Stimulated activated naive CD4-positive, alpha-beta T cell (primary cell): ENCODE measurements at places on chromosomes 11 and 22.

GRCh38 chr22:28375761-28376534 lies 303.7 kb downstream of the TTC28 start:
- DNase-seq, result no peak

DNA sequence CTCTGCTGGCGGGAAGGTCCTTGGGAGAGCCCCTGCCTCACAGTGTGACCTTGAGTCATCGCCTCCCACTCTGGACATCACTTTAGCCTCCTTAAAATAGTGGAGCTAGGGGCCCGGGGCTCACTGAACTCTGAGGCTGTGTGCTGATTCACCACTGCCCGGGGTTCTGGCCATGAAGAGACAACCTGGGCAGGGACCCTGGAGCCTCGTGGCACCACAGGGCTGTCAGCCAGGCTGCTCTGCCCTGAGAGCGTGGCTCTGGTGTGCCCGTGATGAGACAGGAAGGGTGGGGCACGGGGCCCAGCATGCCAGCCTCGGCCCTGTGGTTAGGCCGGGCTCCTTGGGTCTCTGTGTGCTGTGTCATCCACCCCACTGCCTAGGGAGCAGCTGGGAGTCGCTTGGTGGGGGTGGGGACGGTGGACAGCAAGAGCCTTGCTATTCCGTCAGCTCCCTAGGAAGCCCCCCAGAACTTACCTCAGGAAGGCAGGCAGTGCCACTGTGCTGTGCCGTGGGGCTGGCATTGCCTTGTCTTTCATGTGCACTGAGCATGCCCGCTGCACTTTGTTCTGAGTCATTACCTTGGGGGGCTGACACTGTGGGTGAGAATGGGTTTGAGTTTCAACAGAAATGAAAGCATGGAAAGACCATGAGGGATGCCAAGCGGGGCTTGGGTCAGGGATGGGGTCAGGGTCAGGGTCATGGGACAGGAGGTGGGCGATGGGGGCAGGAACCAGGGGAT lies 31.7 kb downstream of the TPCN2 start:
- no peak for DNase-seq

DNA sequence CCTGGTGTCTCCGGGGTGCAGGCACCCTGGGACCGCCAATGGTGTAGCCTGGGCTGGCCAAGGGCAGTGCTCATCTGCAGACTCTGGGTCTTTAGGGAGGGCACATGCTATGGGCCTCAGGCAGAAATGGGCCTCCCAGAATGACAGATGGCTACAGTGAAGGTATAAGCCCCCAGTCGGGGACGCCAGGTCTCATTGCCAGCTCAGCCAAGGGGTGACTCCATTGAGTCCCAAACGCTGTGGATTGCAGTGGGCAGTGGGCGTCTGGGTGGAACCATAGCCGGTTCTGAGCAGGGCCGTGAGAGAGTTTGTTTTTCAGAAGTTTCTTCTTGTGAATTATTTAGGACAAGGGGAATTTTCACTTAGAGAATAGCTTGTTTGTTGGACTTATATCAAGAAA lies 516.9 kb downstream of the TBC1D22A start:
- DNase-seq, result no peak

DNA sequence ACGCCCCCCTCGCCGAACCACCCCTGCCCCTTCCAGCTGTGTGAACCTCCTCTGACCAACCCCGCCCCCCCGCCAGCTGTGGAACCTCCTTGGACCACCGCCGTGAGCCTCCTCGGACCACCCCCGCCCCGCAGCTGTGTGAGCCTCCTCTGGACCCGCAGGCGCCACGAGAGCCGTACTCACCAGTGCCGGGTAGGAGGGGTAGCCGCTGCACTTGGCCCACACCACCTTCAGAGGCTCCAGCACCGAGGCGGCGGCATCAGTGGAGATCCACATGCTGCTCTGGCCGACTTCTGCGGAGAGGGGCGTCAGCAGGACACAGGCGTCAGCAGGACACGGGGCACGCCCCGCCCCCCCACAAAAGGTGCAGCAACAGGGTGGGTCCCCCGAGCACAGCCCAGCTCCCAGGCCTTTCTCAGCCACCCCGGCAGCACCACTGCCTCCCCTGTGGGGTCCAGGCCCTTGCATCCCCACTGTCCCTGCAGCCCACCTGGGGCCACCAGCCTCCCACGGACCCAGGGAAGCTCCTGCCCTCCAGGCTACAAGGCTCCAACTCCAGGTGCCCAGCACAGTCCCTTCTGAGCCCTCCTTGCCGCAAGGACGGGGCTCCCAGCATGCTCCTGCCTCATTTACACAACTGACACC lies 51.7 kb downstream of the BRD1 start:
- DNase-seq, result no peak

GRCh38 chr22:46894851-46895640 lies 132.6 kb downstream of the TBC1D22A start:
- no peak for DNase-seq

DNA sequence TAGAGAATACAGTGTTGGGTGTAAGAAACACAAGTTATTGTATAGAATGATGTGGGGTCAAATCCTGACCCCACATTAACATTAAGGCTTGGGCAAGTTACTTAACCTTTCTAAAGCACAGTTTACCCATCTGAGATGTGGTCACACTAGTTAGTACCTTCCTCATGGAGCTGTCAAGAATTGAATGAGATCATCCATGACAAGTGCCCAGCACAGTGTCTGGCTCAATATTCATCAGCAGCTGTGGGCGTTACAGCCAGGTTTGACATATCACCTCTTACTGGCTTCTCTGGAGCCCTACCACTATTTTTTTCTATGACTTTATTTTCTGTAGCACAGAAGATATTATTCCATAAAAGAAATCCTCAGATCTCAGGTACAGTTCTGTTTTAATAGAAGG lies 57.2 kb downstream of the SC5D start:
- no peak for DNase-seq

- no peak for DNase-seq
Observed at GRCh38 chr11:86388198-86388597, 13.5 kb downstream of the CCDC81 start.

DNA sequence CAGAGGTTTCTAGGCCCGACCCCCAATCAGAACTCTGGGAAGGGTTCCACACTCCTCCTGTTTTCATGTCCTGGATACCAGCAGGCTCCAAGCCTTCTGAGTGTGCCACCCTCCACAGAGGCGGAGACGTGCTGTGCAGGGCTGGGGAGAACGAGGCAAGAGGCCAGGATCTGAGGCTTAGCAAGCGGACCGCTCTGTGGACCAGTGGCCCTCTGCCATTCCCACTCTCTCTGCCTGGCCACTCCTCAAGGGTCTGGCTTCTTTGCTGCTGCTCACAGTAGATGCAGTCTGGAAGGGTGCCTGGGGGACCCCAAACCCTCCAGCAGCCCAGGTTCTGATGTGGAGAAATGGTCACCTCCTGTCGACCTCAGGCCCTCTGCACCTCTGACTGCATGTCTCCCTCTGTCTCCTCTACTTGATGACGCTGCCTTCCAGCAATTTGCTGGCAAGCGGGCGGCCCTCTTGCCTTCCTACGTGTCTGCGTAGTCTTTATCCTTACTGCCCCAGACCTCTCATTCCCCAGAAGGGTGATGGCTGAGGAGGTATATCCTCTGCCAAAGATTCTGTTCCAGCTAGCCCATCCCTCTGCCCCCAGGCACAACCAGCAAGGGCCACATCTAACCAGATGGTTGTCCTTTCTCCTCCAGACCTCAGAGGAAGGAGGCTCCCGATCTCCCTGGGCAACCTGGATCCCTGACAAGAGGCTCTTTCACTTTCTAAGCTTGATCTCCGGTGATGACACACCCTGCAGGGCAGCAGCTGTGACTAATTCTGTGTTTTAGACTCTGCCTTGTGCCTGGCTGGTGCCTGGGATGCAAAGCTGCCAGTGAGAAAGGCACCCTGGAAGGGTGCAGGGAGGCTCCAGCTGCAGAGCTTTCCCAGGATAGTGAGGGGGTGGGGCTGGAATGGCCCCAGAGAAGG lies 87.3 kb downstream of the NAT10 start:
- DNase-seq, result no peak

DNA sequence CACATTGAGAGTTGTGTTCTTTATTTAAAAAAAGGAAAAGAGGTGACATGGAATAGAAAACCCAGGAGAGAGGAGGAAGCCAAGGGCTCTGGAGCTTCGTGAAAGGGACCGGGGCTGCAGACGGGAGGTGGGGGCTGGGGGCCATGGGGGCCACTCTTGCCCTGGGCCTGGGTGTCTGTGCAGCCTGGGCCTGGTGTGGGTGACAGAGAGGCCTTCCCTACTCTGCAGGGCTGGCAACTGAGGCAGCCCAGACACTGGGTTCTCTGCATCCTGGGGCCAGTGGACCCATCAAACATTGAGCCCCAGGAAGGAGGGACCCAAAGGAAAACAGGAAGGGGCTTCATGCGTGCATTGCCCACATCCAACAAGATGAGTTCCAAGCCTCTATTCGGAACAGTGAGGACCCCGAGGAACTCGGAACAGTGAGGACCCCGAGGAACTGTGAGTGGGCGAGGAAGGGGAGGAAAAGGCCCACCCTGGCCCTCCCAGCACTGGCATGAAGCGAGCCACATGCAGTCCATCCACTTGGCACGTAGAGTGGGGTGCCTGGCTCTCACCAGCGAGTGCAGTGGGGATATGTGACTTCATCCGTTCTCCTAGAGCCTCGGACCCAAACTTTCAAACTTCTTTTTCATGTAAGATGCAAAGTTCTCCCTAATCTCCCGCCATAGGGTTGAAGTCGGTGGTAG lies 1121.6 kb downstream of the BRD1 start:
- no peak for DNase-seq

DNA sequence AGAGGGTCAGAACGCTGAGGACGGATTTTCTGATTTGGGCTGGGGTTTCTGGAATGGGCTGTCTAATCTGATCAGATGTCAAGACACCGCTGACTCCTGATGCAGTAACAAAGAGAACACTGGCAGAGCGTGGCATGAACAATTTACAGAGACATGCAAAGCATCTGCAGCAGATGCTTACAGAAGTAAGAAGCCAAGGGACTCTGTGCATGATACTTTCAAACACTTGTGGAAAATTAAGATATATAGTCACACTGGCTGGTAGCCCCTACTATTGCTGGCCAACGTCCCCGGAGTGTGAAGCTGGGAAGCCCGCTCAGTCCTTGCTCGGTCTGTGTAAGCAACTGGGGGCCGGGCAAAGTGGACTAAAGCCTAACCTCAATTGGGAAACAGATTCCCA lies 903.7 kb downstream of the BRD1 start:
- no peak for DNase-seq

DNA sequence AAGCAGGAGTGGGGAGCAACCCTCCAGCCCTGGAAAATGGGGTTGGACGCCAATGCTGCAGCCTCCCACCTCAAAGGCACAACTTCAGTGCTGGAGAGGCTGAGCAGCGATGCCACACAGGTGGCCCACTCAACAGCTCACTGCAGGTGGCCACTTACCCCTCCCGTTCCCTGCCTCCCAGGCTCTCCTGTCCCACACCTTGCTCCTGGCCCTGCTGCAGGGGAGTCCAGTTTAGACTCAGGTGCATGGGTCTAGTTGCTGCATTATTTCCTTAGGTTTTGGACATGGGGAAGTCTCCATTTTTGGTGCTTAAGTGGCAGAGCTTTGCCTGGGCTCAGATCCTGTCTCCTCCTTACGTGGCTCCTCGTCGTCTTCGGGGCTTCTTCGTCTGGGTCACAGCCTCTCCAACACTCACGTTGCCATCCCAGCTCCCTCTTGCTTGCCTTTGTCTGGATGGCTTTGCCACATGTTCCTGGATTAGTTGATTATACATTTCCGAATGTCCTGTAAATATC lies 898.3 kb downstream of the BRD1 start:
- no peak for DNase-seq

DNA sequence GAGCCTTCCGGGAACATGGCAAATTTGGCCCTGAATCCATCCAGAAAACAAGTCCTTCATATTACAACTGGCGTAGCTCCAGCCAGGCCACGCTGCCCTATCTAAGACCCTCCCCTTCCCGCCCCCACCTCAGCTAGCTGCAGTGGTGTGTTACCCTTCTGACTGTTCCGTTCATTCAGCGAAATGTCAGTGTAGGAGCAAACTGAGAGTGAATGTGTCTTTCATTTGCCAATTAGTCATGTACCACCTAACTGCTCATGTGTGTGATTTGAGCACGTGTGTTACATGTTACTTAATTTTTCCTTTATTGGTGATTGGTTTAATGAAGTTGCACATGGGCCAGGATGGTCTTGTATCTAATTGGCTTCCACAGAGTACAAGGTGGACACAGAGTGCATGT lies 34.8 kb upstream of the POU2AF1 start:
- DNase-seq, result no peak

DNA sequence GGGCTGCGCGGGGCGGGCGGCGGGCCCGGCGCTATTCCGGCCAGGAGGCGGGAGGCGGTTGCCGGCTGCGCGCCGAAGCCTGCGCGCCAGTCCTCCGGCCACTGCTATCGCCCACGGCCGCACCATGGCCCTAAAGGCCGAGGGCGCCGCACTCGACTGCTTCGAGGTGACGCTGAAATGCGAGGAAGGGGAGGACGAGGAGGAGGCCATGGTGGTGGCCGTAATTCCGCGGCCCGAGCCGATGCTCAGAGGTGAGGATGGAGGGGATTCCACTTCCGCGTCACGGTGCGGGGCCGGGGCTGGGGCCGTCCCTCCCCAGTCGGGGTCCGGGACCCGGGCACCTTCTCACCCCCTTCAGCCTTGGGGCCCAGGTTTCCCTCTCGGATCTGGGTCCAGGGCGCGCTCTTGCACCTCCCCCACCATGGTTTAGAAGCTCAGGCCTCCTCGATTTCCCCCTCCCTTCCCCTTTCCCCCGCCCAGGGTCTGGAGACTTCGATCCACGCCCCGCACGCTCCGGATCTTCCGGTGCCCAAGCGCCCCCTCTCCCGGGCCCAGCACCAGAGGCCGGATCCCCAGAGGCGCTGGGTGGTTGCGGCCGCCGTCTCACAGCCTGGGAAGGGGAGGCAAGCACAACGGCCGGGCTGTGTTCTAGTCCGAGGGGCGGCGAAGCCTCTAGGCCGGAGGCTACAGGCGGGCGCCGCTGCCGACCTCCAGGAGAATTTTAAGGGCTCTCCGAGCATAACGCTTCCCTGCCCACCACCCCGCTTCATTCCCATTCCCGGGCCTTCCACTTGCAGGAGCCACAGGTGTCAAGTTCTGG lies 517 bp downstream of the SPINDOC start:
- DNase-seq, result no peak

- no peak for DNase-seq
Observed at GRCh38 chr11:11532574-11532973, 89.2 kb downstream of the GALNT18 start.

- DNase-seq, result no peak
Observed at GRCh38 chr11:30329150-30329940, 6.4 kb downstream of the ARL14EP start.

- no peak for DNase-seq
Observed at GRCh38 chr11:112051768-112052167, 22.0 kb downstream of the PIH1D2 start.

DNA sequence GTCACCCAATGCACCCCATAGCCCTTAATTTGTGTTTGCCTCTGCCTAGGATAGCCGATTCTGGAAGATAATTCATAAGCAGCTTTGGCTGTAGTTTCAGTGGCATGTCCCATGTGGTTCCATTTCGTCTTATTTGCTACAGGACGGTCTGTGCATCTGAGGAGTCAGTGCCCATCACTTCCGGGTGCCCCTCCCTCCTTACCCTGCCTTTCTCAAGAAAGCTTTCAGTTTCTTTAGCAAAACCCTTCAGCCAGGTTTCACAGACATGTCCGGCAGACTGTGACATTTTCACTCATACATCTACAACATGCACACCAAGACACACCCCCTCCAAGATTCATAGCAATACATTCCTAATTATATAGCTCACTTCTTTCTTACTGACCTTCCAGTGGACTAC lies 14.3 kb downstream of the TP53AIP1 start:
- DNase-seq, result no peak

- DNase-seq, result no peak
Observed at GRCh38 chr11:72745511-72745910, 6.7 kb downstream of the ARAP1 start.
